ENCODE measurements at places on chromosomes 5 and 9.

GRCh38 chr5:105630803-105631202 lies 2039.9 kb downstream of the EFNA5 start:
- no peak for DNase-seq

DNA sequence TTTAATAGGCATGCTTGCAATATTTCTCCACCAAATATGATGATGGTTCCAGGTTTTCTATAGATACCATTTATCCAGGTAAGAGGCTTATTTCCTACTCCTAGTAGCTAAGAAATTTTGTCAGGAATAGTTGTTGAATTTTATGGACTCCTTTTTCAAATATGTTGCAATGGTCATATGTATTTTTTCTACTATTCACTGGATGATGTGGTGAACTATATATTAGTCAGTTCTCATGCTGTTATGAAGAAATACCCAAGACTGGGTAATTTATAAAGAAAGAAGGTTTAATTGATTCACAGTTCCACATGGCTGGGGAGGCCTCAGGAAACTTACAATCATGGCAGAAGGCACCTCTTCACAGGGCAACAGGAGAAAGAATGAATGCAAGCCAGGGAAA lies 141.1 kb upstream of the NR3C1 start:
- peak; percentile 54 for DNase-seq

GRCh38 chr5:57185313-57185712 lies 11.5 kb downstream of the GPBP1 start:
- DNase-seq, result no peak

GRCh38 chr9:85402551-85402950 lies 339.2 kb downstream of the AGTPBP1 start:
- no peak for DNase-seq

DNA sequence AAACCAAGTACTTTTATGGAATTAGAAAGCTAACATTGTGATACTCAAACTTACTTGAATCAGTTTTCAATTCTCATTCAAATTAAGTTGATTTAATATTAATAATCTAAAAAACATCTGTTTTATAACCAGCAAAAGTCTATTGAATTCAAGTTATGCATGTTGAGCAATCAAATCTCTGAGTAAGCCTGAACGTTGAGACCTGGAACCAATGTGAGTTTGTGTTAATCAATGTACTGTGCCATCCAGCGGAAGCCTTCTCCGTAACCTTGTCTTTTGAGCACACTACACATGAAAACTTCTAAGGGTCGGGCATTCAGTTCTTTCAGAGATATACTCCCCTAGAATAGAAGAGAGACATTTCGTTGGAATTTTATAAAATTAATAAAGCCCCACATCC lies 25.9 kb downstream of the SAR1B start:
- DNase-seq, result no peak

DNA sequence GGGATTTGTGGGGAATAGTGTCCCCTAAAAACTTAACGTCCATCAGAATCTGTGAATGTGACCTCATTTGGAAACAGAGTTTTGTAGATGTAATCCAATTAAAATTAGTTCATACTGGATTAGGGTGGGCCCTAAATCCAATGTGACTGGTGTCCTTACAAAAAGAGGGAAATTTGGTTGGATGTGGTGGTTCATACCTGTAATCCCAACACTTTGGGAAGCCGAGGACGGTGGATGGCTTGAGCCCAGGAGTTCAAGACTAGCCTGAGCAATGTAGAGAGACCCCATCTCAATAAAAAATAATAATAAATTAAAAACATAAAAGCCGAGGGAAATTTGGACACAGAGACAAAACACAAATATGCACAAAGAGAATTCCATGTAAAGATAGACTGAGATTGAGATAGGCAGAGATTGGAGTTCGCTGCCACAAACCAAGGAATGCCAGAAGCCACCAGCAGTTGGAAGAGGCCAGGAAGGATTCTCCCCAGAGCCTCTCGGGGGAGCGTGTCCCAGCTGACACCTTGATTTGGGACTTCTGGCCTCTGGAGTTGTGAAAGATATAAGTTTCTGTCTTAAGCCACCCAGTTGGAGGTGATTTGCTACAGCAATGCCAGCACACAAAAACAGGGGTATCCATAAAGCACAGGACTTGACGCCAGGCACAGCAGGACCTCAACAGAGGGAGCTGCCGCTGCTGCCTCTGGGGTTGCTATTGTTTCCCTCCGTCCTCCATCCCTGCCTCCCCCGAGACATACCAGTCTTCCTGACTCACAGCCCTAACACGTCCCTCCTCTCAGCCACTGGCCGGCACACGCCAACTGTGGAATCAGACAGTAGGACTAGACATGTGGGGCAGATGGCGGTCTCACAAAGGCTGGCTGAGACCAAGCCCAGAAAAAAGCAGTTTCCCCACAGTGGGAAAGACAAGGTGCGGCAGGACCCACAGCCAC lies 73.8 kb upstream of the IL17B start:
- peak; percentile 85 for DNase-seq

GRCh38 chr9:126511411-126511810 lies 102.3 kb upstream of the LMX1B start:
- no peak for DNase-seq

GRCh38 chr9:138053996-138054752 lies 176.6 kb downstream of the CACNA1B start:
- no peak for DNase-seq

DNA sequence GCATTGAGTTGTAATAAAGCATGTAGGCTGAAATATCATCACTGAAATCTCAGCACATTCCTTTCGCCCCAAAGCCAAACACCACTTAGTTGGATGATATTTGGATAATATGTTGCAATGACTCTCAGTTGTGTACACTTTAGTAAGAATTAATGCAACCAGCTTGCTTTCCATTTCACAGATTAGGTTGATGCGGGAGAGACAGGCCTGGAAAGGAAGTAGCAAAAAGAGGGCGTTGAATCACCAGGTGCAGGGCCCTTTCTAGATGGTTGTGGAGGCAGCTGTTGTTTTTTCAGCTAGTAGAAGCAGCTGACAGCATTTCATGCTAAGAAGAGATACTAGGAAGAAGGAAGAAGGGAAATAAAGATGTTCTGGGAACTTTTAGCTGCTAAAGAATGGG lies 30.9 kb downstream of the DMRT3 start:
- DNase-seq, result no peak

GRCh38 chr9:37415011-37415719 lies 7.3 kb upstream of the GRHPR start:
- peak; percentile 67 for DNase-seq

DNA sequence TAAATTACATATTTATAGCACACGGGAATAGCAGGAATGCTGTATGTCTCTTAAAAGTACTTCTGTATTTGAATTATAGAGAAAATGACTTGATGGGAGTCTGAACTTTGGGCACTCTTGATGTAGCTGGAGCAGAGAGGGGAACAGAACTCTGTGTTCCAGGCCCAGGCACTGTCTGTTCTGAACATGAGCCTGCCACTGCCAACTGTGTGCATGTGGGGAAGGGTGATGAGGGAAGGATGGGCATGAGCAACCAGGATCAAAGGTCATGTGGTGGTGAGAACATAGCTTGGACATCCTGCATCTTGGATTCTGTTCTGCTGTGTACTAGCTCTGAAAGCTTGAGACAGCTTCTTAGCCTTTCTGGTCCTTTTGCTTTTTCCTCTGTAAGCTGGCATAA lies 16.4 kb upstream of the ZBED3 start:
- no peak for DNase-seq

DNA sequence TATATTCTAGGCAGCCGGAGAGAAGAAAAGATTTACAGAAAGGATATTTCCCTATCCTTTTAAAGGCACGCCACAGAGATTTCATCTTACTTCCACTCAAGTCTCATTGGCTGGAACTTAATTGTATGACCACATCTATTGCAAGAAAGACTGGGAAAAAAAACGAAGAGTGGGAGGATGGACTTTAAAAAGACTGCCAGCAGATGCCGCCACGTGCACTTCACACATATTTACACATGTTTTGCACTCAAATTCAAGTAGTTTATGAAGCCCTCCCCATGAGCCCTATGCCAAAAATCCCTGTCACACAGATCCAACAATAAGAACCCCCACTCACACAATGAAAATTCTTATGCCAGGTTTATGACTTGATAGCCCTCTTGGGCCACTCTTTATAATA lies 138.5 kb upstream of the TYRP1 start:
- no peak for DNase-seq
